ENCODE measurements at places on chromosomes 7 and 10. TPM values are rescaled to one million over a fixed set of nuclear protein-coding genes. Genes with fewer than 3 reads are reported as not detected.

The CUBN gene
- total RNA-seq = 3.4 TPM

The PRF1 gene
- total RNA-seq = not detected

The FLNC gene
- 324 TPM for total RNA-seq

The EBLN1 gene
- total RNA-seq = not detected

The CTAGE4 gene
- total RNA-seq = 0.36 TPM

The ACTA2 gene
- 1,211 TPM for total RNA-seq

The IGF2BP3 gene
- 77.8 TPM for total RNA-seq

The HKDC1 gene
- 6.8 TPM for total RNA-seq

The VAX1 gene
- total RNA-seq = not detected

The TSPAN13 gene
- total RNA-seq = 5.8 TPM

The SPDYE6 gene
- not detected for total RNA-seq
